ENCODE measurements at places on chromosomes 5 and 9.

- no peak overlapping the region for H3K27ac ChIP-seq
- no peak overlapping the region for H3K4me3 ChIP-seq
- H3K4me1 ChIP-seq: no peaks in the 10 kb centered on the region
- no peaks in the 10 kb centered on the region for H3K36me3 ChIP-seq
- DNase-seq: no peak
Observed at GRCh38 chr5:514673-515072, 9.6 kb downstream of the SLC9A3 start.

GRCh38 chr5:119059740-119060255 lies 11.1 kb upstream of the DMXL1 start:
- H3K4me1 ChIP-seq: no peaks in the 10 kb centered on the region
- H3K36me3 ChIP-seq: no peaks in the 10 kb centered on the region
- H3K27me3 ChIP-seq: no peaks in the 10 kb centered on the region
- DNase-seq: no peak

GRCh38 chr5:126920291-126920690 lies 110.1 kb downstream of the MARCHF3 start:
- no peak overlapping the region for H3K4me3 ChIP-seq
- H3K27me3 ChIP-seq: no peaks in the 10 kb centered on the region
- no peak overlapping the region for H3K27ac ChIP-seq
- no peaks in the 10 kb centered on the region for H3K4me1 ChIP-seq

GRCh38 chr9:78011049-78011448 lies 20.6 kb downstream of the GNAQ start:
- H3K4me1 ChIP-seq: peaks cover 10% of the 10 kb centered on the region
- H3K36me3 ChIP-seq: no peaks in the 10 kb centered on the region
- H3K4me3 ChIP-seq: no peak overlapping the region
- H3K27me3 ChIP-seq: no peaks in the 10 kb centered on the region
- H3K27ac ChIP-seq: no peak overlapping the region

GRCh38 chr5:169050636-169051035 lies 250.3 kb downstream of the SLIT3 start:
- H3K4me3 ChIP-seq: peak overlapping the region; percentile 28
- DNase-seq: no peak
- no peaks in the 10 kb centered on the region for H3K27me3 ChIP-seq
- H3K36me3 ChIP-seq: no peaks in the 10 kb centered on the region
- H3K27ac ChIP-seq: no peak overlapping the region

DNA sequence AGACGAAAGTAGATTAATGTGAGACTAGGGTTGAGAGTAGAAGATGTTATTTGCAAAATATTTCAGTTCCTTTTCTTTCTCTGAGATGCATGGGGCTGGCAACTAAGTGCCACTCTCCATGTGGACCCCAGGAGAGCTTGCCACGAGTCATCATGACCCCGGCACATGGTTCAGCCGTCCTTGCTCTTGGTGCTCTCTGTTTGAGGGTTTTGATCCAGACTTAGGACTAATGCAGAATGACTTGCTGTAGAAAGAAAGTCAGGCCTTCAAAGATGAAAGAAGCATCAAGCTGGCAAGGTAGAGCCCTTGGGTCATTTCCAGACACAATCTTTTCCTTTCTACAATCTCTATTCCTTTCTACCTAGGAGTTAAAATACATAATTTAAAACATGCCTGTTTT lies 84.7 kb downstream of the RASGRF2 start:
- no peaks in the 10 kb centered on the region for H3K36me3 ChIP-seq
- DNase-seq: no peak
- no peak overlapping the region for H3K27ac ChIP-seq
- H3K4me3 ChIP-seq: no peak overlapping the region
- no peaks in the 10 kb centered on the region for H3K4me1 ChIP-seq

DNA sequence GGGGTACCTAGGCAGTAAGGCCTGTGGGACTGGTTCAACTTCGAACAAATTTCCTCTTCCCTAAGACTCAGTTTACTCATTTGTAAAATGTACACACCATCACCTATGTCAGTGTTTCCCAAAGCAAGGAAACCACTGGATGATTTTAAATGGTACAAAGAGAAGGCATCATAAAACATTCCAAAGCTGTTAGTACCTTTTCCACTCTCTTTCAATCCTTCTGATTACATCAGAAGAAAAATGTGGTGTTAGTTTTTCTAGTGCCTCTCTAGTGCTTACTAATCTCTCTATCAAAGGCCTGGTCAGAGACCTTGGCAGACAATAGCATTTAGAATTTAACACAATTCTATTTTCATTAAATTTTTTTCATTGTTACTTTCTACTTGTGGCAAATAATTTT lies 18.1 kb downstream of the NR6A1 start:
- no peak for DNase-seq
- H3K4me1 ChIP-seq: no peaks in the 10 kb centered on the region
- H3K27me3 ChIP-seq: no peaks in the 10 kb centered on the region
- no peaks in the 10 kb centered on the region for H3K36me3 ChIP-seq

DNA sequence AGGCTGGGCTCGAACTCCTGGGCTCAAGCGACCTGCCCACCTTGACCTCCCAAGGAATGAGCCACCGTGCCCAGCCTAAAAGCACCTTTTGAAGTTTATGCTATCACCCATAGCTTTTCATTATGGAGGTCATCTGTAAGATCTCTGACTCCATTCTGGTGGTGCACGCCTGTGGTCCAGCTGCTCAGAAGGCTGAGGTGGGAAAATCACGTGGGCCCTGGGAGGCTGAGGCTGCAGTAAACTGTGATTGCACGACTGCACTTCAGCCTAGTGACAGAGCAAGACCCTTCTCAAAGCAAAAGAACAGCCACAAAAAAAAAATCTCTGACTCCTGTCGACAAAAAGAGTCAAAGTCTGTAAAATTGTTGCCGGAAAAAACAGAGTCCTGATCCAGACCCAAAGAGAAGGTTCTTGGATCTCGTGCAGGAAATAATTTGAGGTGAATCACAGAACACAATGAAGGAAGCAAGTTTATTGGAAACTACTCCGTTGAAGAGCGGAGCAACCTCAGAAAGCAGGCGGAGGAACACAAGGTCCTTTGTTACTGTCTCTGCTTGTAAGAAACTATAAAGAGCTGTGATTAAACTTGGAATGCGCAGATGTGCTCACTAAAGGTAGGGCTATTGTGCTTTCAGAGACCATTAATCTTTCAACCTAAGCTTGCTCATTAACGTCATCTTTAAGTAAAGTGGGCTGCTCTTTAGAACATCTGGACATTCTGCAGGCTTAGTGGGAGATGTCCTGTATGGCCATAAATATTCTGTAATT lies 2.0 kb upstream of the HAUS6 start:
- no peaks in the 10 kb centered on the region for H3K4me1 ChIP-seq
- H3K27me3 ChIP-seq: no peaks in the 10 kb centered on the region
- no peak overlapping the region for H3K4me3 ChIP-seq
- H3K36me3 ChIP-seq: no peaks in the 10 kb centered on the region
- H3K27ac ChIP-seq: no peak overlapping the region
- DNase-seq: no peak

- H3K27me3 ChIP-seq: no peaks in the 10 kb centered on the region
- H3K36me3 ChIP-seq: no peaks in the 10 kb centered on the region
- H3K4me1 ChIP-seq: no peaks in the 10 kb centered on the region
Observed at GRCh38 chr5:105740242-105740641, 1930.5 kb downstream of the EFNA5 start.

- H3K27me3 ChIP-seq: no peaks in the 10 kb centered on the region
- no peak overlapping the region for H3K4me3 ChIP-seq
- DNase-seq: no peak
Observed at GRCh38 chr9:123309611-123310010, 41.2 kb upstream of the STRBP start.

GRCh38 chr5:68086857-68087256 lies 128.7 kb upstream of the PIK3R1 start:
- no peak overlapping the region for H3K27ac ChIP-seq
- H3K4me1 ChIP-seq: no peaks in the 10 kb centered on the region
- no peaks in the 10 kb centered on the region for H3K36me3 ChIP-seq
- no peaks in the 10 kb centered on the region for H3K27me3 ChIP-seq
- no peak overlapping the region for H3K4me3 ChIP-seq
- peak; percentile 78 for DNase-seq

- H3K27me3 ChIP-seq: no peaks in the 10 kb centered on the region
- H3K4me1 ChIP-seq: no peaks in the 10 kb centered on the region
- H3K27ac ChIP-seq: no peak overlapping the region
- no peak for DNase-seq
Observed at GRCh38 chr9:93771276-93771675, 183.9 kb downstream of the BARX1 start.

DNA sequence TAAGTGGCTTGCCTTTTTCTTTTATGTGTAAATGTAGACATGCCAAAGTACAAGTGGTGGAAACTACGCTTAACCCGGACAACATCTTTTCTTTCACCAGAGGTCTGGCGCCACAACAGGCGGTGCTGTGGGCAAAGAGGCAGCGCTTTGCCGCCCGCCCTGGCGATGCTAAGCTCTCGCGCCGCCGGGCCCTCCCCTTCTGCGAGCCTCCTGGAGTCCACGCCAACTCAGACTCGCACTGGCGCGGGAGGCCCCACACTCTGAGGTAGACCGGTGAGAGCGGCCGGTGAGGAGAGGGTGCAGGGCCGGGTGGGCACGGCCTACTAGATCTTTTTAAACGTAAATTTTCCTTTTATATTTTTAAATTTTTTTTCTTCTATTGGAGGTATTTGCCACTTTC lies 2253.1 kb upstream of the C9orf72 start:
- H3K4me3 ChIP-seq: no peak overlapping the region
- no peaks in the 10 kb centered on the region for H3K27me3 ChIP-seq
- H3K27ac ChIP-seq: no peak overlapping the region

GRCh38 chr5:137268646-137269045 lies 230.5 kb downstream of the SPOCK1 start:
- no peaks in the 10 kb centered on the region for H3K36me3 ChIP-seq
- H3K4me3 ChIP-seq: no peak overlapping the region
- H3K4me1 ChIP-seq: peaks cover 6% of the 10 kb centered on the region

DNA sequence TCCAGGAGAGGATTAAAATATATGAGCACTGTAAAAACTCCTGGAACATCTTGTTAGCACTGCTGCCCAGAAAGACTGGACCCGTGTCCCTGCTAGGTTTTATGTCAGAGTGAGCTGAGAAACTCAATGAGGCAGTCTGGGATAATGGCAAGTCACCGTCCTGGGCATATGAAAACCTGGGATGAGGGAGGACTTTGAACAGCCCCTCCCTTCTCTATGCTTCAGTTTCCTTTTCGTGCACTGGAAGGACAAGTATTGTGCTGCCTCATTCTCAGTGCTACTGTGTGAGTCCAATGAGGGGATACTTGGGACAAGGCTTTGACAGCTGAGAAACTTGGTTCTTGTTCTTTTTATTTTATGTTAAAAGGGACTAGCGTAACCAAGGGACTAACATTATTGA lies 143.0 kb upstream of the SHB start:
- no peaks in the 10 kb centered on the region for H3K36me3 ChIP-seq
- no peaks in the 10 kb centered on the region for H3K27me3 ChIP-seq
- no peaks in the 10 kb centered on the region for H3K4me1 ChIP-seq

DNA sequence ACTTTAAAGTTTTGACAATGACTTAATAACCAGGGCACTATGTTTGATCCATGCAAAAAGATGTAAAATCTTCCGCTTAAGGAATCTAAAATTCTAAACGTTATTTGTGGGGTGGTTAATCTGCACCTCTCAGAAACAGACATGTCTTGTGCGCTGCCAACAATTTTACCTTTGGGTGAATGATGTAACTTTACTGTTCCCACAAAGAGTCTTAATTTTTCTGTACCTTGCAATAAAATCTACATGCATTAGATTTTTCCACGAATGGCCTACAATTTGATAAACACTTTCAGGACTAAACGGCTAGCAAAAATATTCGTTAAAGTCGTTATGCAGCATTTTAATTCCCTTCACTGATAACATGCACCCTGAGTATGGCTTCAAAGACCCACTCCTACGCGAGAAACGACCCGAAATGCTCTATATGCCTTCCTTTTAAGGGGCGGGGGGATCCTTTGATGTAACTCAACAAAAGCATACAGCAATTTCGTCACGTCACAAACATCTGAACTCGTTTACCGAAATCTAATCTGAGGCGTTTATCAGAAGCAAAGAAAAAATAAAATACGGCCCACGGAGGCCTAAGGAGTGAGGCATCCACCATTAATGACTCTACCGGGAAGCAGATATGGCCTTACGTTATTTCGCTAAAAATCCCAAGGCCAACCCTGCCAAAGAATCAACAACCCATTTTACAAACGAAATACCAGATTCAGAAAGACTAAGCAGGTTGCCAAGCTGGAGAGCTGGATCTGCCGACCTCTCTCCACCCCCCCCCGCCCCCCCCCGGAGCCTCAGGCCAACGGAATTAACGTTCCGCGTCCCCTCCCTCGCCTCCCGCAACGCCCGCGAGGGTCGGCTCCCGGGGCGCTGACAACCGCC lies 621 bp downstream of the AK6 start:
- H3K27me3 ChIP-seq: no peaks in the 10 kb centered on the region
- peak overlapping the region; percentile 75 for H3K4me3 ChIP-seq
- H3K27ac ChIP-seq: peak overlapping the region; percentile 41
- no peaks in the 10 kb centered on the region for H3K36me3 ChIP-seq
- H3K4me1 ChIP-seq: peaks cover 6% of the 10 kb centered on the region

- H3K27me3 ChIP-seq: peaks cover 2% of the 10 kb centered on the region
- no peak overlapping the region for H3K4me3 ChIP-seq
- H3K36me3 ChIP-seq: no peaks in the 10 kb centered on the region
- H3K27ac ChIP-seq: no peak overlapping the region
- H3K4me1 ChIP-seq: no peaks in the 10 kb centered on the region
Observed at GRCh38 chr9:97723819-97724218, 26.7 kb upstream of the XPA start.

- H3K27me3 ChIP-seq: no peaks in the 10 kb centered on the region
- no peaks in the 10 kb centered on the region for H3K36me3 ChIP-seq
- H3K4me3 ChIP-seq: no peak overlapping the region
- no peak for DNase-seq
- H3K27ac ChIP-seq: peak overlapping the region; percentile 96
Observed at GRCh38 chr5:87122151-87122977, 145.3 kb upstream of the RASA1 start.

DNA sequence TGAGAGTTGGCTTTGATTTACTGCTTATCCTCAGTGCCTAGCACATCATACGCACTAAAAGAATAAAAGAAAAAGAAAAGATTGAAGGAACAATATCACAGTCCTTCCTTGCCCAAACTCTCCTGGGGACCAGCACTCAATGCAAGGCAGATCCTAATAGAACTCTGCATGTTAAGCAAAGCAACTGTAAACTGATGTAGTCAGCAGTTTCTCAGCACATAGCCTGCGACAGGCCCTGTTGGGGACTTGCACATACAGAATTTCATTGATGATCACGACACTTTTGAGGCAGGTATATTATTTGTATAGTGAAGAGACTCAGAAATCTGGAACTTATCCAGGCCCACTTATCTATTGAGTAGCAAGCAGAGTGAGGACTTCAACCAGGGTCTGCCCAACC lies 15.4 kb downstream of the NIPAL4 start:
- no peak overlapping the region for H3K4me3 ChIP-seq
- no peak for DNase-seq
- H3K4me1 ChIP-seq: no peaks in the 10 kb centered on the region
- H3K27ac ChIP-seq: no peak overlapping the region
- H3K36me3 ChIP-seq: no peaks in the 10 kb centered on the region

- H3K4me1 ChIP-seq: no peaks in the 10 kb centered on the region
- no peak for DNase-seq
- H3K4me3 ChIP-seq: no peak overlapping the region
- H3K36me3 ChIP-seq: no peaks in the 10 kb centered on the region
- no peaks in the 10 kb centered on the region for H3K27me3 ChIP-seq
Observed at GRCh38 chr9:70504834-70505233, 90.4 kb upstream of the KLF9 start.
